ENCODE measurements at places on chromosomes 7 and 10.

DNA sequence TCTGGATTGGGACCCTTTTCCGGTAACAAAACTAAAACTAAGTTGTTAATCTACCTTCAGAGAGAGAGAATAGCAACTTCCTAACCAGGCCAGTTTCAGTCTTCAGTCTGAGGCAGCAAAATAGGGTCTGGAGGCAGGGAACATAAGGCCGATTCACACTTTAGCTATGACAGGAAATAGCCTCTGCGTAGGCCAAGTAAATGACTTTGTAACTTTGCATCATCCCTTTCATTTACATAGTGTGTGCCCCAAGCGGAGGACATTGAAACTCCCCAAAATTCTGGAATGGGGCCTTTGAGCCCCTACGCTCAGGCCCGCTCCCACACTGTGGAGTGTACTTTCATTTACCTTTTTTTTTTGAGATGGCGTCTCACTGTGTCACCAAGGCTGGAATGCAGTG lies 1.7 kb upstream of the UPP1 start:
- DNase-seq, result no peak

DNA sequence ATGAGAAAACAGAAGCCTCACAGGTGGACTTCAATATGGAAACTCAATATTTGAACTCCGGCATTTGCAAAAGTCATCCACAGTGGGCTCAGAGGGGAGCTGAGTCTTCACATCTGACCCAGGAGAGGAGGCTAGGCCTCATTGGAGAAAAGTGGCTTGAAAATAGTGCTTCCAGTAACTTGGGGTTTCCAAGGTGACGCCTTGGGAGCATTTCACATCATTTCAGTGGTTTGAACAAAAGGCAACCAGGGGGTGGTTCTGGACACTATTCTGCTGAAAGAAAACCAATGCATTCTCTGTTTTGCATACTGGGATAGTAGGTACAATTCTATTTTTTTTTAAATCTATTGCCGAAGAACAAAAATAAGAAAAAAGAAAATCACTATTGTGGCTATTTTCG lies 599.2 kb upstream of the POM121L12 start:
- DNase-seq, result no peak

- no peak for DNase-seq
Measured at GRCh38 chr10:3263082-3263481, 90.5 kb upstream of the PITRM1 start.

GRCh38 chr10:15262036-15262713 lies 93.7 kb upstream of the NMT2 start:
- DNase-seq, result no peak

GRCh38 chr7:13946181-13946580 lies 43.3 kb downstream of the ETV1 start:
- no peak for DNase-seq
